ENCODE measurements at places on chromosomes 2 and 18. TPM values are rescaled to one million over a fixed set of nuclear protein-coding genes. Genes with fewer than 3 reads are reported as not detected.

DNA sequence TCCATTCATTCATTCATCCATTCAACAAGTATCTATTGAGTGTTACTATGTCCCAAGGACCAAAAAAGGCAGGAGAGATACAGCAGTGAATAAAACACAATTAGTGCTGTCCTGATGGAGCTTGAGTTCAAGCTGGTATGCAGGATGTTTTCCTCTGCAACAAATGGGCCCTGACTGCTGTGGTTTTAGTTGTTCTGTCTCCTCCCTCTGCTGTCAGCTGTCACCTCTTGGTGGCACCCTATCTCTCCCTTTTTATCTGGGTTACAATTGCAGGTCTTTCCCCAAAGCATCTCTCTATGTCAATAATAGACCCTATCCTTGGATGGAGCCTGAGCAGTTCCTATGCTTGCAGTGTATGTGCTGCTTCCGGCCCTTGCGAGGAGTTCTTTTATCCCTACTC lies 304.8 kb downstream of the PDE11A start:
- no peak for DNase-seq

The PTPRN gene
- polyA plus RNA-seq = 0.41 TPM

The ATG9A gene
- polyA plus RNA-seq = 43.1 TPM

- DNase-seq = peak; percentile 66
Observed at GRCh38 chr2:85231952-85232351, 95.8 kb downstream of the TGOLN2 start.

The CXCR1 gene
- polyA plus RNA-seq = 0.09 TPM

DNA sequence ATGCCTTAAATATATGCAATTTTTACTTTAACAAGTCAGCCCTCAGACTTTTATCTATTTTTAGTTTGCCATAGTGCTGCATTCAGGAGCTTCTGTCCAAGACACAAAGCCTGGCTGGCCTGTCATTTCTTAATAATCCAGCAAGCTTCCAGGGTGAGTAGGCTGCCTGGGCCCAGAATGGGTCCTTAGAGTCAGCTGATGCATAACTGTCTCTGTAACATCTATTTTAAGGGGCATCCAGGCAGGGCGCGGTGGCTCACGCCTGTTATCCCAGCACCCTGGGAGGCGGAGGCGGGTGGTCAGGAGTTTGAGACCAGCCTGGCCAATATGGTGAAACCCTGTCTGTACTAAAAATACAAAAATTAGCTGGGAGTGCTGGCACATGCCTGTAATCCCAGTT lies 11.8 kb upstream of the GNLY start:
- no peak for DNase-seq

DNA sequence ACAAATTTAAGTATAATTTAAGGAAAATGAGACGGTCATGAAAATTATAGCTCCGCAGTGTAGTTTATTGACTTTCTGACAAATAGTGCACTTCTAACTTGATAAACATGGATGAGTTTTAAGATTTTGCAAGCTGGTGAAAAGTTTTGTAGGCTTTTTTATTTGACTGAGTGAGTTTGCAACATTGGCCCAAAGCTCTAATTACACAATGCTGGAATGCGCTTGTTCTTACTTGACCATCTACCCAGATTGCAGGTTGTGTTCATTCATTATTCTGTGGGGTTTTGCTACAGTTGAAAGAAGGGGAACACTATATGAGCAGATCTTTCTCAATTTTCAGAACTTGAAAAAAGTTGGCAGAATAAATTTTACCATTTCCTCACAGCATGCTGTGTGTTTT lies 13.5 kb downstream of the SPOPL start:
- DNase-seq = no peak

GRCh38 chr18:23196119-23197007 lies 61.1 kb downstream of the CABLES1 start:
- DNase-seq = no peak

- DNase-seq = no peak
Observed at GRCh38 chr18:76699923-76700322, 122.4 kb upstream of the ZNF236 start.

The NMUR1 gene
- 1.0 TPM for polyA plus RNA-seq
